ENCODE measurements at places on chromosomes 13 and 19.

GRCh38 chr19:947090-947706 lies 21.4 kb downstream of the ARID3A start:
- no peak for DNase-seq

DNA sequence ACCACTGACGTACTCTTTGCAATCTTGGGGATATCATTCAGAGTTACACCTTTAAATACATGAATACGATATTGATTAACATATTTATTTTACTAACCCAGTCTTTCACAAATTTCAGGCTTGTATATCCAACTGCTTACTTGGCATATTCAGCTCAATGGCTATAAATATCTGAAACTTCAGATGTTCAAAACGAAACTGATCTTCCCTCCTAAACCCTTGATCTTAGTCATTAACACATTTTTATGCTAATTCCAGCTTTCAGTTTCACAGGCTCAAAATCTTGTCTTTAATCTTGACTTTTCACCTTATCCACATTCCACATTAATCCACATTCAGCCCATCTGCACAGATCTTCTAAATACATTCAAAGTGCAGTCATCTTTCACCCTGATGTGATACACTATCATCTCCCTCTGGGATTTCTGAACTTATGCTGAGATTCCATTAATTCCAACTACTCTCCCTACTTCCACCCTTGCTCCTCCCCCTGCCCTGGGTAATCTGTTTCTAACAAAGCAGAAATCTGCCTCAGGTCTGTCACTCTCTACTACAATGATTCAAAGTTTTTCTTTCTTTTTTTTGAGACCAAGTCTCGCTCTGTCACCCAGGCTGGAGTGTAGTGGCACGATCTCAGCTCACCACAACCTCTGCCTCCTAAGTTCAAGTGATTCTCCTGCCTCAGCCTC lies 387.2 kb downstream of the GPC5 start:
- DNase-seq, result no peak

GRCh38 chr19:30087381-30088138 lies 145.5 kb downstream of the URI1 start:
- DNase-seq, result no peak

DNA sequence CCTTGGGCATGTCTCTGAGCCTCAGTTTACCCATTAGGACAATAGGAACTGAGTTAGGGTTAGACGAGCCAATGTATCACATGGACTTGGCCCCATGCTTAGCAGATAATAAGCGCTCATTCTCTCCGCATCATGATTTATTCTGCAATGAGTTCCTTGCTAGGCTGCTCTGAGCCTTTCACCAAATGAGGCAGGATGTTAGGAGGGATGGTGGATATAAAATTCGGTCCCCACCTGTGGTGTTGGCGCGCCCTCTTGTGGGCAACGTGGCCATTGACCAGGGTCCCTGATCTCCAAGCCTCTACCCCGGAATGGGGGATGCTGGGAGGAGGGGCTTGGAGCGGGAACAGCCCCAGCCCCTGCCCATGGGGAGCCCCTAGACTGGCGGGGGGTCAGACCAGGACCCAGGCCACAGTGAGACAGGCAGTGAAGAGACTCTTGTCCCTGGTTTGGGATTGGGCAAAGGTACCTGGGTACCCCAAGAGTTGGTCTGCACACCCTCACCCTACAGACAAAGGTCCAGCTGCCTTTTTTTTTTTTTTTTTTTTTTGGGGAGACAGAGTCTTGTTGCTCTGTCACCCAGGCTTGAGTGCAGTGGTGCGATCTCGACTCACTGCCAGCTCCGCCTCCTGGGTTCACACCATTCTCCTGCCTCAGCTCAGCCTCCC lies 43.9 kb downstream of the CERS4 start:
- DNase-seq, result peak; percentile 71

DNA sequence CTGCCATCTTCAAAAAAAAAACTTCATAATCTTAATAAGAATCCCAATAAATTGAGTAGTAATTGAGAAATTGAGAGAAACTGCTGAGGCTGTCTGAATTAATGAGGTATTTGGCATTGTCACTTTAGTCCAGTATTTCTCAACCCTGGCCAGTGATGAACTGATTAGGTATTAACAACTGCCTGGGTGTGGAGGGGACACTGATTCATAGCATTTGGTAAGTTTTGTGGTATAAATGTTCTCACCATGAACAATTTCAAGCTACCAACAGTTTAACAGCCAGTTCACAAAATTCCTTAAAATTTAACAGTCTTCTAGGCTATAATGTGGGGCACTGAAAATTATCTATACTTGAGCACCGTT lies 18.3 kb downstream of the GPC6 start:
- DNase-seq, result no peak

DNA sequence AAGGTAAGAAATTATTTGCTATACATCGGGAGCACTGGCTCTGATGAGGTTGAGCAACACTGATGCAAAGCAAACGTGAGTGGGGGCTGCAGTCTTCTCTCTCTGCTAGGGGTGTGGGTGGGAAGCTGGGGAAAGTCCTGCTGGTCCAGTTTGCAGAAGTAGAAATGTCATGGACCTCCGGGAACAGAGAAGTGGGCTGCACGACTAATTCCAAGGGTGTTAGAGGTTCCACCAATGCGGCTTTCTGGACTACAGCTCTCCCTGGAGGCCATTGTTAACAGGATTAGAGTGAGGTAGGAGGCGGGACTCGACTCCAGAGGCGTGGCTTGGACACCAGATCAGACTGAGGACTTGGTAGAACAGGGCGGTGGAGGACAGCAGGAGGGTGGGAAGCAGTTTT lies 5.7 kb upstream of the FBXO27 start:
- no peak for DNase-seq

DNA sequence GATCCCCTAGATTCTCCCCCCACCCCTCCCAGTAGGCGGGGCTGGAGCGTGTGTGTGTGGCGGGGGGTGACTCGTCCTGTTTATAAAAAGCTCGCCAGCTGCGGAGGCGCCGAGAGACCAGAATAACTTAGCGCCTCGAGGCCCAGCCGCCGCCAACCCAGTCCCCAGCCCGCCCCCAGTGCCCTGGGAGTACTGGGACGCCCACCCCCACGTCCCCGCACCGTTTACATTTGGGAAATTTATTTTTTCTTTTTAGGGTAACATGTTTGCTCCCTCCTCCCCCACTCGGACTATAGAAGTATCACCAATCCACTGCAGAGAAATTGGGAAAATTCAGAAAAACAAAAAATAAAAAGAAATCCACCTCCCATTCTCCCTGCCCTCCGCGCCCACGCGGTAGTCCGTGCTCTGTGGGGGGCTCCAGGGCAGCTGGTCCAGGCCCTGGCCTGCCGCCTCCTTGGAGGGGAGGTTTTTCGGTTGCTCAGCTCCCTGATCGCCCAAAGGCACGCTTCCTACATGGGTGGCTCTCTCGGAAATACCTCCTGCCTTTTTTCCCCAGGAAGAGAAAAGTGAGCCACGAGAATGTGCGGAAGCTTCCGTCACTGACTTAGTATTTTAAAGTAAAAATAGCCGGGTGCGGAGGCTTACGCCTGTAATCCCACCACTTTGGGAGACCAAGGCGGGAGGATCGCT lies 1.5 kb upstream of the RAB3A start:
- peak; percentile 29 for DNase-seq

GRCh38 chr13:102597029-102597961 lies 509 bp downstream of the TPP2 start:
- peak; percentile 47 for DNase-seq

GRCh38 chr19:1907563-1908363 lies 2.6 kb downstream of the ADAT3 start:
- DNase-seq, result no peak

DNA sequence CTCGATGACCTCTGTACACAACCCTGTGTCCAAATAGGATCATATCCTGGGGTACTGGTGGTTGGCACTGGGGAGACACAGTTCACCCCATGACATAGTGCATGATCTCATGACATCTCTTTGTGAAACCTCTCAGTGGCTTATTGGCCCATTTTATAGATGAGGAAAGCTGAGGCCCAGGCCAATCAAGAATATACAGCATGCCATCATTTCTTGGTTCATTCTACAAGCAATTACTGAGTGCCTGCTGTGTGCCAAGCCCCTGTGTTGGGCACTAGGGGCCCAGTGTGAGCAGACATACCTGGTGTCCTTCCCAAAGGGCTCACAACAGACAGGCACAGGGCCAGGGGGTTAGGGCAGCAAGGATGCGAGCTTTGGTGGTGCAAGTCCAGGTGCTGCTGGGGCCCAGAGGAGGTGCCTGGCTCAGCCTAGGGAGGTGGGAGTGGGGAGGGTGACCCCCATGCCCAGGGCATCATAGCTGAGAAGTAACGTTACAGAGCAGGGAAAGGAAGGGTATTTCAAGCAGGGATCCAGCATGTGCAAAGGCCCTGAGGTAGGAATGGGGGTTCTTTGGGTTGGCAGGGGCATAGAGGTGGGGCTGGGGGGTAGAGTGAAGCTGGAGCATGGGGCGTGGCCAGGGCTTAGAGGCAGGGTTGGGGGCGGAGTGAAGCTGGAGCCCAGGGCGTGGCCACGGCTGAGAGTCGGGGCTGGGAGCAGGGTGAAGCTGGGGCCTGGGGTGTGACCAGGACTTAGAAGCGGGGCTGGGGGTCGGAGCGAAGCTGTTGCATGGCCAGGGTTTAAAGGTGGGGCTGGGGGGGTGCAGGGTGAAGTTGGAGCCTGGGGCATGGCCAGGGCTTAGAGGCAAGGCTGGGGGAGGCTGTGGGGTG lies 20.7 kb downstream of the COLGALT1 start:
- DNase-seq, result no peak

DNA sequence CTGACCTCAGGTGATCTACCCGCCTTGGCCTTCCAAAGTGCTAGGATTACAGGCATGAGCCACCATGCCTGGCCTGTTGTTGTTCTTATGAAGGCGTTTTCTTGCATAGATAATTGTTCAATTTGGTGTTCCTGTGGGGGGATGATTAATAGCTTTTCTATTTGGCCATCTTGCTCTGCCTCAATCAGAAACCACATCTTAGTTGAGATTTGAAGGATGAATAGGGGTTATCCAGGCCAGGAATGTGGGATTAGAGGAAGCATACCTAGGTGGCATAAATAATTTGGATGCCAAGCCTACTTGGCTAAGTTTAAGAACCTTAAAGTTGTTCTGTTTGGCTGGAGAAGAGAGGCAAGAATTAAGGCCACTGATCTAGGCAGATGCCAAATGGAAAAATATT lies 44.4 kb downstream of the CCNA1 start:
- DNase-seq, result no peak

DNA sequence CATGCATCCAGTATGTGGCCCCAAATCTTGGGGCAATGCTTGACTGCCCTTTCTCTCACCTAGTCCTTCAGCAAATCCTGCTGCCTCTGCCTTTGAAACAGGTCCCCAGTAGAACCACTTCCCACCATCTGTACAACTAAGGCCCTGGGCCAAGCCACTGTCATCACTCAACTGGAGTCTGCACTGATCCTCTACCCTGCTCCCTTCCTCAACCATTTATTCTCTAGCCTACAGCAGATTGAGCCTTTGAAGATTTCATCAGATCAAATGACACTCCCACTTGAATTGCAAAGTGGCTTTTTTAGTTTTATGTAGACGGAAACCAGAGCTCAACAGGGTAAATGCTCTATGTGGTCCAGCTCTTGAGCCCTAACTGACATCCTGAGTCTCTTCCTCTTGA lies 43.5 kb downstream of the ATP8A2 start:
- no peak for DNase-seq

DNA sequence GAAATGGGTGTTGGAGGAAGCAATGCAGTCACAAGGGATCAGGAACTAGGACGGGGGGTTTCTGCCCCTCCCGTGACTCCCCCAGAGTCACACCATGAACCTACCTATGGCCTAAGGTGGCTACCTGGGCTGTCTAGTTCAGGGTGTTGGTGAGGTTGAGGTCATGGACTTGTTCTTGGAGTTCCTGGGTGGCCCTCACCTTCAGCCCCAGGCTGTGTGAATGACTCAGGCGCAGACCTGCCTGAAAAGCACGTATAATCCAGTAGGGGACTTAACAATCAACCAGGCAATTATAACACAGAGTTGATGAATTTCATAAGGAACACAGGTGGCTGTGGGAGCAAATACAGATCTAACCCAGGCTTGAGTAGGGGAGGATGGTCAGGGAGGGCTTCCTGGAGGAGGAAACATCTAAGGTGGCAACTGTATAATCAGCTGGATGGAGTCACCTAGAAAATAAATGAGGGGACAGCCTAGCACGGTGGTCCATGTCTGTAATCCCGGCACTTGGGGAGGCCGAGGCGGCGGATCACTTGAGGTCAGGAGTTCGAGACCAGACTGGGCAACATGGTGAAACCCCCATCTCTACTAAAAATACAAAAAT lies 25.6 kb upstream of the ADGRE1 start:
- DNase-seq, result no peak

DNA sequence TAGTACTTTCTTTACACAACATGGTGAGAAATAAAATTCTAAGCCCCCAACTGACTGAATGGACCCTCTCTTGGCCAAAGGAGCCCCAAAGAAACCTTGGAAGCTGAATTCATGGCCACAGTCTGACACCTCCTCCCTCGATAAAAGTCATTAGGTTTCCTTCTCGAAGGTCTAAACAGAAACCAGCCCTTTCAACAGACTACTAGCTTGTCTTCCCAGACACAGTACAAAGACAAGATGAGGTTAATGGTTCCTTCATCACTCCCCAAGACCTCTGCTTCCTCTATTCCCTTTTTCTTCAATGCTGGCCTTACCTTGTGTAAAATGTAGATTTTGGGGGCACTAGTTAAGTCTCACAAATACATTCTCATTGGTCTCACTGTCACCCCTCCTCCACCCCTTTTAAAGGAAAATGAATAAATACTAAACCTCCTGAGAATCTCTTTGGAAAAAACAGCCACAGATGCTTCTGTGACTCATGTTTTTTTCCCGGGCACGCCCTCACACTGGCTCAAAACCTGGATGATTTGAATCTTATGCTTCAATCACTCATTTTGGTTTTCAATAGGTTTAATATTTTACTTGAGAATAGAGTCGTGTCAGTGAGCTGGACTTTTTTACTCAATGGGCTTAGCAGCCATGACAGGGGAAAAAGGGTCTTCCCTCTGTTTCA lies 65.8 kb upstream of the MED4 start:
- DNase-seq, result no peak

DNA sequence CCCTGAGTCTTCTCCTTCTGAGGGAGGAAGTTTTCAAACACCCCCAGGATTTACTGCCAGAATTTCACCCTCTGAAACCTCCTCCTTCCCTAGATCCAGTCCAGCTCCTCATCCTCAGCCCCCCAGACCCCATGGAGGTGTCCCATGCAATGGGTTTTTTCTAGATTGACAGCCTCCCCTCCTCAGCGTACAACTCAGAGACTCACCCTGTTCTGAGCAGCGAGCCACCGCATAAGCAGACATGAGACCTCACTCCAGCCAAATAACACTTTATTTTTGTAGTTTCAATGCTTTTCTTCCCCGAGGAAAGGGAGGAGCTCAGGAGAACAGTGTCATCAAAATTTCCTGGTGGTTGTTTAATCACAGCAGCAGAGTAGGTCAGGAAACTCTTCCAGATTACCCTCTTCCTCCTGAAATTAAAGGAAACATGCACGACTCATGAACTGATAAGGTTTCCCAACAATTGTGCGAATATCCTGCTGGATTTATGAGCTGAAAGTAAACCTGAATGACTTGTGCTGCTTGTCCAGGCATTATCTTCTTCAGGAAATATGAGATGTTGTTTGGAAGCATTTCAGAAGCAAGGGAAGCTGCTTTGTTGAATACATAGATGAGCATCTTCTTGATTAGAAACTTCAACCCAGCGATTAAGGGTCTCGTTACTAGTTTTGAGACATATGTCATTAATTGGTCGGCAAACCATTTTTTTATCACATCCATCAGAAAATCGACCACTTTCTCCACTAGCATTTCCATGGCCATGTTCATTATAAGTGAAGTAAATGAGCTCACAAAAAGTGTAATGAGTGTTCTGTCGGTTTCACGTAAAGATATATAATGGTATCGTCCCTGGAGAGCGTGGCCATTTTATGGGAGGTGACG lies 36.2 kb downstream of the ERICH4 start:
- no peak for DNase-seq
